ENCODE measurements at places on chromosomes 7 and 10.

- no peak for DNase-seq
Observed at GRCh38 chr10:34732926-34733325, 82.2 kb downstream of the PARD3 start.

- peak; percentile 63 for DNase-seq
Observed at GRCh38 chr7:149860821-149861727, 12.7 kb upstream of the ATP6V0E2 start.

DNA sequence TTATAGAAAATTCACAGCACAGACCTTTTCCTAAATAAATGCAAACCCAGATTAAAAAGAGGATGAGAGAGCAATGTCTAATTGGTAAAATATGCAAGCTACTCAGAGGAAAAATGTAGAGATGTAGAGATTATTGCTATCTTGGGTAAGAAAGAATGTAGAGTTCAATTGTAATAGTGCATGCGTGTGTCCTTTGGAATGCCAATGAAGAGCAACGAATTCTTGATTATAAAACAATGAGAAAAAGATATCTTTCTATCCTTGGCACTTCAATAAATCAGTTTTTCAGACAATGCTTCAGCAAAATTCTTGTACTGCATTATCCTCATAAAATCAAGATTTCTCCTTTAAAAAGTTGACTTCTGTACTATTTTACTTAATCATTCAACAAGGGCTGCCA lies 50.9 kb downstream of the SEMA3D start:
- no peak for DNase-seq

GRCh38 chr10:24826009-24826408 lies 102.3 kb upstream of the ARHGAP21 start:
- DNase-seq, result no peak

DNA sequence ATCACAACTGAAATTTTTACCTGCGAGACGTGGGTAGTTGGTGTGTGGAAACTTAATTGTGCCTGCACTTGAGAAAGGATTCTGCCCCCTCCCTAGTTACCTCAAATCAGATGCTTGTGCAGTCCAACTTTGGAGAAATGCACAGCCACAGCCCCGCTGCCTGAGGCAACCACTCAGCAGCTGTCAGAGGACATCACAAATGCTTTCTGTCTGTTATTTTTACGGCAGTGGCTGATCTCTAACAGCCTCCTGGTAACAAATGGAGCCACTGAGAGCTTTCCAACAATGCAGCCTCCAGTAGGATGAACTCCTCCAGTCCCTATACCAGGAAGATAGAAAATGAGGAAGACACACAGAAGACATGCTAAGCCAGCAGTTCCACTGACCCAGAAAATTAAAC lies 712.2 kb upstream of the GHITM start:
- DNase-seq, result no peak

DNA sequence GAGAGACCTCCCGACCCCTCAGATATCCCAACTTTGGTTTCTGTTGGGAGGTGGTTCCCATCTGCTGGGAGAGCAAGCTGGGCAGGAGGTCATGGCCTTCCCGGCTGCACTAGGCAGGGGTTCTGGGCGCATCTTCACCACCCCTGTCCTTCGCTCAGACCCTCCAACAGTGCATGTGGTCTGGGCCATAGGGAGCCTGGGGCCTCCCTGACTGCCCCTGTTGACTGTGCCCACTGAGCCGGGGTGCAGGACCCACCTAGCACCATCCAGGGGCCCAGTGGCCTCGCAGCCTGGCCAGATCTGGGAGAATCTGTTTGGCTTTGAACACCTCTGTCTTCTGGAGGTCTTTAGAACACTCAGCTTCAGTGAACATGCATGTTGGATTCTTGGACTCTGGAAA lies 18.7 kb upstream of the INMT start:
- DNase-seq, result no peak

DNA sequence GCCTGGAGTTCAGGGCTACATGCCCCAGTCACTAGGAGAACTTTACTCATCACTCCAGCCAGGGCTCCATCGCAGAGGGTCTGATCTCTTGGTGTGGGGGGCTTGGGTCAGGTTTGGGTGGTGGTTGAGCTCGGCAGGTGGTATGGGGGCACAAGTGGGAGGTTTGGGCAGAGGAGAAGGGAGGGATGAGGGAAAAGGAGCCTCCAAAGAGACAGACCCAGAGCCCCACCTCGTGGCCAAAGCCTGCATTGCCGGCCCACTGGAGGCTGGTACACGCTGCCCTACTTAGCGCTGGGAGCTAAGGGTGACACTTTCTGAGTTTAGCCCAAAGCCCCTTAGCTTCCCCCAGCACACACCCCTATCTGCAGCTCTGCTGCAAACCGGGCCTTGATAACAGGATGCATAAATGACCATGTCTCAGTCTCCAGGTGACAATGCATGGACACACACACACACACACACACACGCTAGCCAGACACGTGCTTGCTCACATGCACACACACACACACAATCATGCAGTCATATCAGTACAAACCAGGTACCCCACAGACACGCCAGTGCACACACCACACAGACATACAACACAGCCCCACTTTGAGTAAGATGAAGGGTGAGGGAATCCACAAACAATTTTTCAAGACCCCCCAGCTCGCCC lies 14.7 kb downstream of the LZTS2 start:
- peak; percentile 94 for DNase-seq

GRCh38 chr7:71236230-71237105 lies 104.5 kb downstream of the GALNT17 start:
- DNase-seq, result peak; percentile 50

GRCh38 chr7:127738859-127739258 lies 86.9 kb downstream of the SND1 start:
- DNase-seq, result no peak

DNA sequence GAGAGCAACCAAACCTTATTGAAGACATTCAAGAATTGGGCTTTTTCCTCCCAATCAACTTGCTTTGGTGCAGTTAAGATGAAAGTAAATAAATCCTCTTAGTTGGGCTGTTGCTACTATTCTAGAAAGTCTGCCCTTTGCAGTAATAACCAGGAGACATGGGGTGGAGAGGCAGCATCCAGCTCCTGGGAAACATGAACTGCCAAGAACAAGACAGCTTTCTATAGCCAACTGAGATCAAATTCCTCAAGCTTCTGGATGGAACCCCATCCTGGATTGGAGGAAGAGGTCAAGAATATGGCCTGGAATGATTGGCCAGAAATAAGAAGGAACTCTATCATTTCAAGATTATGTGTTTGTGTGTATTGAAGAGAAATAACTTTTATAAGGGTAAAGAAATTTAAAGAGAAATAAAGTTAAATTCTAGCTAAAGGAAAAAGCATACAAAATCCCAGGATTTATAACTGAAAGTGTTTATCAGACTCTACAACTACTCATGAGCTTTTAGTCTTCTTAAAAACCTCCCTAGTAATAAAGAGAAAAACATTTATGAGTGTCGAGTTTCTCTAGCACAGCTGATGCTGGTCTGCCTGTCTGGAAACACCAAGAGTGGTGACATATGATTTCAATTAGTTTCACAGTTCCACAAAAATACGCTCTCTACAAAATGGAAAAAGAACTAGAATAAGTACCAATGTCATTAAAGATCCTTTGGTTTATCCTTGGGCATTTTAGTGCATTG lies 70.1 kb upstream of the COL1A2 start:
- no peak for DNase-seq

DNA sequence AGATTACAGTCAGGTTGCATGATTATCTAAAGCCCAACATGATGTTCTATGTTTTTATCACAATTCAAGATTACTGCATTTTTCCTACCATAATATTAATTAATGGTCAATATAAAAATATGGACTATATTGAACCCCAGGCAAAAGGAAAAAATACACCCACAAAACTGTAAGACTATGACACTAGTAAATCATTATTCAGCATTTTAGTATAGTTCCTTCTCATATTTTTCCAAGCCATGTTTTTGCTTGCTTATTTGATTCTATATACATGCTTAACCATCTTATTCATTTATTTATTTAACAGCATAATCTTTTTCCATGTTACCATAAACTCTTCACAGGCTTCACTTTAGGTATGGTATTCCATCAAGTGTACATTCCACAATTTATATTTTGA lies 101.6 kb downstream of the IMMP2L start:
- no peak for DNase-seq

GRCh38 chr10:17129741-17130140 lies at the start of gene CUBN:
Gene CUBN (minus strand): TSS chr10:17129811. CDS start chr10:17129765, 46 bp downstream.
- no peak for DNase-seq
